ENCODE measurements at places on chromosomes 11 and 22.

- H3K36me3 ChIP-seq: no peaks in the 10 kb centered on the region
- no peak overlapping the region for H3K4me3 ChIP-seq
- DNase-seq: no peak
Measured at GRCh38 chr11:117022526-117022925, 75.7 kb downstream of the SIK3 start.

- peaks cover 30% of the 10 kb centered on the region for H3K4me1 ChIP-seq
- H3K27ac ChIP-seq: no peak overlapping the region
- H3K27me3 ChIP-seq: no peaks in the 10 kb centered on the region
- H3K4me3 ChIP-seq: no peak overlapping the region
- no peak for DNase-seq
Measured at GRCh38 chr11:12882670-12883069, 126.4 kb upstream of the RASSF10 start.

DNA sequence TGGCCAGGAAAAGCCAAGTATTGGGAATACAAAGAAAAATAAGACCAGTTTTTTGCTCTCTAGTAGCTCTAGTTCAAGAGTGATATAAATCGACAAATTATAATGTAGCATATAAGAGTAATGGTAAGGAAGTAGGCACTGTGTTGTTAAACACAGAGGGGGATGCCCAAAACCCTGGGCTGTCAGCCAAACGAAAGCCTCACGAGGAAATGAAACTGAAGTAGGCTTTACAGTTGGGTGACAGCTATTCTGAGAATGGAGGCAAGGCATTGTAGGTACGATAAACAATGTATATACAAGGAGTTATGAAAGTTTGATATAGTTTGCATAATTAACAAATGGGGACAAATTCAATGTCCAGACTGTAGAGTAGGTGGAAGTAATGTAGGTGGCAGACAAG, 176.4 kb downstream of the FAM181B start:
- H3K4me3 ChIP-seq: no peak overlapping the region
- H3K27me3 ChIP-seq: no peaks in the 10 kb centered on the region

DNA sequence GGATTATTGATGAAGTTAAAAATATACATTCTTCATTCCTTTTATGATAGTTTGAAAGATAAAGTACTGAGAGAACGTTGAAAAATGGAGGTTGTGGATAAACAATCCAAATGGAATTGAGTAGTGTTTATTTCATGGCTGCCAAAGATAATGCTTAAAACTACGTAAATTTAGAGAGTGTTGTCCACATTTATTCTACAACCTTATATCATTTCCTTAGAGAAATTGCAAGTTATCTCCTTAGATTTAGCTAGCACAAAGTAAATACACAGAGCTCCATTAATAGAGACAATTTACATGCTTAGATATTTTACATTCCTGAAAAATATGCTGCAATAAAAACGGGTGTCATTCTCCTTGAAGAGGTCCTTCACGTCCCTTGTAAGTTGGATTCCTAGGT, 146.5 kb upstream of the CCDC179 start:
- H3K4me3 ChIP-seq: no peak overlapping the region
- no peaks in the 10 kb centered on the region for H3K27me3 ChIP-seq
- peaks cover 3% of the 10 kb centered on the region for H3K36me3 ChIP-seq
- no peaks in the 10 kb centered on the region for H3K4me1 ChIP-seq
- no peak for DNase-seq
- no peak overlapping the region for H3K27ac ChIP-seq

DNA sequence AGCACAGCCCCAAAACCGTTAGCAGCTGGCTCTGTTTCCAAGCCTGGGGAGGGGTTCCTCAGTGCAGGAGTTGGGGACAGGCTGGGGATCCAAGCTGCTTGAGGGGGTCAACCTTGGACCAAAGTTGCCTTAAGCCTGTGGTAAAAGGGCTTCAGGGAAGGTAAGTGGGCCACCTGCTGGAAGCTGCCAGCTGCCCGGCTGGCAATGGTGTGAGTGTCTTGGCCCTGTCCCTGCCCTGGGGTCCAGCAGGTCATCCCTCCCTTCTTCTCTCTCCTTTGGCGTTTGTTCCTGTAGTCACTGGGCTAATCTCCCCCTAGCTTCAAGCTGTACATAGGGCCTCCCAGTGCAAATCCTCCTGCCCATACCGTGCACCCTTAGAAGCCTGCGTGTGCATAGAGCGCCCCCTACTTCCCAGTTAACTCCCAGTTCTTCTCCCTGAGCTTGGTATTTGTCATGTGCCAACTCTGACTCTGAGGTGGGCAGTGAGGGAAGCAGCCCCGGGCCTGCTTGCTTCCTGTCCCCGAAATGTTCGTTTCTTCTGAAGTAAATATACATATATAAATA, 4.4 kb downstream of the TMEM258 start:
- H3K36me3 ChIP-seq: peaks cover 6% of the 10 kb centered on the region
- no peak overlapping the region for H3K27ac ChIP-seq
- no peak overlapping the region for H3K4me3 ChIP-seq
- DNase-seq: peak; percentile 37
- H3K4me1 ChIP-seq: peaks cover 13% of the 10 kb centered on the region

- H3K36me3 ChIP-seq: peaks cover 3% of the 10 kb centered on the region
- no peak overlapping the region for H3K4me3 ChIP-seq
- H3K27ac ChIP-seq: no peak overlapping the region
- H3K4me1 ChIP-seq: no peaks in the 10 kb centered on the region
- no peaks in the 10 kb centered on the region for H3K27me3 ChIP-seq
Measured at GRCh38 chr11:46659908-46660307, 40.5 kb downstream of the ARHGAP1 start.

- H3K36me3 ChIP-seq: no peaks in the 10 kb centered on the region
- H3K27ac ChIP-seq: no peak overlapping the region
- no peak overlapping the region for H3K4me3 ChIP-seq
- H3K4me1 ChIP-seq: no peaks in the 10 kb centered on the region
- peaks cover 63% of the 10 kb centered on the region for H3K27me3 ChIP-seq
Measured at GRCh38 chr11:2450321-2451041, 5.7 kb downstream of the KCNQ1 start.

GRCh38 chr11:59437770-59438169, 1.5 kb downstream of the OR5A1 start:
- no peak for DNase-seq
- peaks cover 2% of the 10 kb centered on the region for H3K27me3 ChIP-seq
- H3K4me1 ChIP-seq: no peaks in the 10 kb centered on the region
- H3K36me3 ChIP-seq: no peaks in the 10 kb centered on the region
- H3K4me3 ChIP-seq: no peak overlapping the region

DNA sequence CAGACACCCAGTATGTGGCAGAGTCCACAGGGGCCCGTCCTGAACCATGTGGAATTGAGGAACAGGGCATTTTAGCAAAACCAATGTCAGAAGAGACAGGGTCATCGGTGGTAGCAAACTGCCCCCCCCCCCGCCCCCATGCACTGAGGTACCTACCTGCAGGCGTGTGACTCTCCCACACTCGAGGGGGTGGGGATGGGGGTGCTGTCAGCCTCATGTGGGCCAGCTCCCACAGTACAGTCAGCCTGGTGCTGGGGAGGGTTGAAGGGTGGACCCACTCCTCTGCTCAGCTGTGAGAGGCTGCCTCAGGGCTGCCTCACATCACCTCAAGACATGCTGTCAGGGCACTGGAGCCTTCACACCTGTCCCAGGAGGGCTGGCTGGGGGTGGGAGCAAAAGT, 10.7 kb upstream of the SUSD2 start:
- DNase-seq: no peak
- H3K27me3 ChIP-seq: no peaks in the 10 kb centered on the region
- no peaks in the 10 kb centered on the region for H3K36me3 ChIP-seq

GRCh38 chr22:30262112-30262511, 4.5 kb downstream of the OSM start:
- peaks cover 5% of the 10 kb centered on the region for H3K4me1 ChIP-seq
- DNase-seq: no peak
- no peaks in the 10 kb centered on the region for H3K27me3 ChIP-seq
- no peak overlapping the region for H3K27ac ChIP-seq
- no peak overlapping the region for H3K4me3 ChIP-seq

GRCh38 chr11:66653123-66653522, 14.6 kb downstream of the RBM4 start:
- no peak for DNase-seq
- H3K4me1 ChIP-seq: peaks cover 3% of the 10 kb centered on the region
- peak overlapping the region; percentile 32 for H3K4me3 ChIP-seq
- peaks cover 3% of the 10 kb centered on the region for H3K27me3 ChIP-seq
- no peak overlapping the region for H3K27ac ChIP-seq
- H3K36me3 ChIP-seq: peaks cover 32% of the 10 kb centered on the region

DNA sequence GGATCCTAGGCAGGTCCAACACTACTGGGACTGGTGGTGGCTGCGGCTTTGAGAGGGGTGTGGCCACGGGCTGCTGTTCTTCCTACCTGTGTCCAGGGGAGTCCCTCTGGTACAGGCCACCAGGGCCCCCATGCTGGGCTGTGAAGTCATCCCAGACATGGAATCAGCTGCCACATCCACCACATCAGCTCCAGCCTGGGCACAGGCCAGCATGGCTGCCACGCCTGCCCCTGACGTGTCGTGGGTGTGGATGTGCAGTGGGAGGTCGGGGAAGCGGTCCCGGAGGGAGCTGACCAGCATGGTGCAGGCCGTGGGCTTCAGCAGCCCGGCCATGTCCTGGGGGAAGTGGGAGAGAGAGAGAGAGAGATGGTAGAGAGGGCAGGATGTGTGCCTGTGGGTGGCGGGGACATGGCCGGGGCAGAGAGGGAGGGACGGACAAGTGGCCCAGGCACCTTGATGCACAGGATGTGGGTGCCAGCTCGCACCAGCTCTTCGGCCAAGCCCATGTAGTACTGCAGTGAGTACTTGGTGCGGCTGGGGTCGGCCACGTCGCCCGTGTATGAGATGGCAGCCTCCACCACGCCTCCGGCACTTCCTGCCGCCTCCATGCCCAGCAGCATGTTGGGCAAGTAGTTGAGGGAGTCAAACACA, 6.2 kb upstream of the LRFN4 start:
- peak overlapping the region; percentile 79 for H3K4me3 ChIP-seq
- peaks cover 6% of the 10 kb centered on the region for H3K4me1 ChIP-seq
- H3K27me3 ChIP-seq: no peaks in the 10 kb centered on the region
- no peak for DNase-seq
- H3K27ac ChIP-seq: peak overlapping the region; percentile 19

DNA sequence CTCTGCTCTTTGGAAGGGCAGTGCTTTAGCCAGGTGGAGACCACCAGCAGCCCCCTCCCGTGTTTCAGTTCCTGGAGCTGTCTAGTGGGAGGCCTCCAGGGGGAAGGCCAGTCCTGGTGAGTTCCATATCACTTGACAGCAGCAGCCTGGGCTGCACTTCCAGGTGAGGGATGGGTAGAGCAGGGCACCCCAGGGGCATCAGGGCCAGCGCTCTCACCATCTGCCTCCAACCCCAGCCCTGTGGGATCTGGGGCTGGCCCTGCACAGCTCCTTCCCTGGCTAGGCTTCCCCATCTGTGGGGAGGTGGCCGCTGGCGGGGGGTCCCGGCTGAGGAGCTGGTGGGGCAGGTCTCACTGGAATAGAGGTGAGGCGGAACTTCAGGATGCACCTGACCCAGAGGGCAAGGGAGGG, 60.5 kb downstream of the MORC2 start:
- H3K27ac ChIP-seq: no peak overlapping the region
- no peak overlapping the region for H3K4me3 ChIP-seq

- H3K27ac ChIP-seq: no peak overlapping the region
- H3K36me3 ChIP-seq: peaks cover 13% of the 10 kb centered on the region
- H3K4me1 ChIP-seq: peaks cover 32% of the 10 kb centered on the region
- H3K27me3 ChIP-seq: no peaks in the 10 kb centered on the region
- H3K4me3 ChIP-seq: peak overlapping the region; percentile 69
- no peak for DNase-seq
Measured at GRCh38 chr11:47850337-47850736, 2.2 kb upstream of the NUP160 start.

- H3K4me1 ChIP-seq: no peaks in the 10 kb centered on the region
- no peaks in the 10 kb centered on the region for H3K36me3 ChIP-seq
- H3K27ac ChIP-seq: no peak overlapping the region
- no peaks in the 10 kb centered on the region for H3K27me3 ChIP-seq
Measured at GRCh38 chr11:75945947-75946346, 130.9 kb downstream of the UVRAG start.

- DNase-seq: no peak
- peaks cover 20% of the 10 kb centered on the region for H3K36me3 ChIP-seq
- no peaks in the 10 kb centered on the region for H3K27me3 ChIP-seq
- peaks cover 23% of the 10 kb centered on the region for H3K4me1 ChIP-seq
Measured at GRCh38 chr11:83174008-83174407, 17.1 kb downstream of the PCF11 start.

GRCh38 chr11:122163053-122163819, 47.2 kb upstream of the BLID start:
- H3K4me3 ChIP-seq: no peak overlapping the region
- no peak for DNase-seq
- H3K4me1 ChIP-seq: peaks cover 24% of the 10 kb centered on the region

- H3K27ac ChIP-seq: no peak overlapping the region
- H3K4me1 ChIP-seq: no peaks in the 10 kb centered on the region
Measured at GRCh38 chr11:11057472-11057854, 199.6 kb upstream of the ZBED5 start.

- H3K36me3 ChIP-seq: no peaks in the 10 kb centered on the region
- peaks cover 54% of the 10 kb centered on the region for H3K4me1 ChIP-seq
- H3K27ac ChIP-seq: peak overlapping the region; percentile 97
- no peak for DNase-seq
- H3K4me3 ChIP-seq: peak overlapping the region; percentile 99
Measured at GRCh38 chr11:119728211-119728626, 781 bp downstream of the NECTIN1 start.

GRCh38 chr11:35593143-35593542, 25.1 kb upstream of the FJX1 start:
- peaks cover 17% of the 10 kb centered on the region for H3K27me3 ChIP-seq
- H3K4me1 ChIP-seq: peaks cover 4% of the 10 kb centered on the region
- no peak overlapping the region for H3K4me3 ChIP-seq
- no peak overlapping the region for H3K27ac ChIP-seq
- H3K36me3 ChIP-seq: no peaks in the 10 kb centered on the region

DNA sequence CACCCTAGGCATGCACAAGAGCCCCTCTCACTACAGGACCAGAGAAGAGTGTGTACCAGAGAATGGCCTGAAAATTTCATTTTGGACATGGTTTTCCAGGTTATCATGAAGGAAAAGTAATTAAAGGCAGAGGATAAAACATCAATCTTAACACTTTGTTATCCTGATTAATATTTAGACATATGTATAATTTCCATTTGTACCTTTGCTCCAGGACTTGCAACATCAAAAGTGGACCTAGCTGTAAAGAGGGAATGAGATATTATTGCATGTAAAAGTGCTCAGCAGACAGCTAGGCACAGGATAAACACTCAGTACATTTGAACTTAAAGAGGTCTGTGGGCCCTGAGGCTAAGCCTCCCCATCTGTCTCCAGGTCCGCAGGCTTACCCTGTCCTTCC, 2.0 kb upstream of the SCN4B start:
- no peak for DNase-seq
- peaks cover 9% of the 10 kb centered on the region for H3K4me1 ChIP-seq
- peaks cover 99% of the 10 kb centered on the region for H3K27me3 ChIP-seq
- peak overlapping the region; percentile 86 for H3K4me3 ChIP-seq

- H3K4me3 ChIP-seq: no peak overlapping the region
- H3K36me3 ChIP-seq: no peaks in the 10 kb centered on the region
- no peak overlapping the region for H3K27ac ChIP-seq
- DNase-seq: peak; percentile 14
- H3K27me3 ChIP-seq: peaks cover 9% of the 10 kb centered on the region
Measured at GRCh38 chr11:60251485-60252212, 8.7 kb upstream of the MS4A4E start.
